ENCODE measurements at places on chromosomes 11 and 22.

GRCh38 chr11:64292460-64293254 is 1.6 kb downstream of the KCNK4 start:
- H3K36me3 ChIP-seq: no peaks in the 10 kb centered on the region
- DNase-seq: no peak
- H3K27me3 ChIP-seq: peaks cover 59% of the 10 kb centered on the region
- no peak overlapping the region for H3K27ac ChIP-seq
- no peaks in the 10 kb centered on the region for H3K4me1 ChIP-seq
- peak overlapping the region; percentile 36 for H3K4me3 ChIP-seq

GRCh38 chr11:86888164-86889000 is 66.8 kb downstream of the FZD4 start:
- no peak overlapping the region for H3K4me3 ChIP-seq
- H3K36me3 ChIP-seq: no peaks in the 10 kb centered on the region
- no peak for DNase-seq
- no peak overlapping the region for H3K27ac ChIP-seq
- no peaks in the 10 kb centered on the region for H3K27me3 ChIP-seq

GRCh38 chr11:22674470-22675439 is 8.3 kb downstream of the GAS2 start:
- H3K27ac ChIP-seq: no peak overlapping the region
- H3K4me1 ChIP-seq: no peaks in the 10 kb centered on the region
- DNase-seq: no peak
- peaks cover 9% of the 10 kb centered on the region for H3K27me3 ChIP-seq

DNA sequence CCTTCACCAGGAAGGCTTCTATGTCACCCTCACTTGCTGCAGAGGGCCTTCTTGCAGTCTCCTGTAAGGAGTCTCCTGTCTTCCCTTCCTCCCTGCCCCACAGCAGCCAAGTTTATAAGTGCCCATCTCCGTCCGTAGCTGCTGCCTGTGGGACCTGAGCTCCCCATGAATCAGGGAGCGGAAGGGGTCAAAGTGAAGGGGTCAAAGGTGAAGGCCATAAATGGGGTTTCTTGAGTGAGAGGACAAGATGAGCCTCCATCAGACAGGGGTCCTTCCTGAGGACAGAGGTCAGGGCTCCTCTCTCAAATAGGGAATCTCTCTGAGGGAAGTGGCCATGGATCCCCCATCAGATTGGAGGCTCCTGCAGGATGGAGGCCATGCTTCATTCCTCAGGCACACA is 44.4 kb downstream of the ARRB1 start:
- peaks cover 11% of the 10 kb centered on the region for H3K36me3 ChIP-seq
- peaks cover 64% of the 10 kb centered on the region for H3K4me1 ChIP-seq
- H3K27me3 ChIP-seq: no peaks in the 10 kb centered on the region
- H3K27ac ChIP-seq: peak overlapping the region; percentile 47
- no peak for DNase-seq

- no peak overlapping the region for H3K27ac ChIP-seq
- H3K36me3 ChIP-seq: no peaks in the 10 kb centered on the region
- DNase-seq: no peak
- no peaks in the 10 kb centered on the region for H3K4me1 ChIP-seq
Observed at GRCh38 chr11:103845331-103845730, 191.1 kb upstream of the DDI1 start.

- no peaks in the 10 kb centered on the region for H3K36me3 ChIP-seq
- no peak for DNase-seq
- no peak within 1 kb of the TSS for H3K4me3 ChIP-seq
- peaks cover 16% of the 10 kb centered on the region for H3K27me3 ChIP-seq
Observed at GRCh38 chr11:62242021-62242420, at the start of gene SCGB1D2. Gene SCGB1D2, plus strand, starts transcription at chr11:62242239. Its CDS starts 69 bp downstream, at chr11:62242308.

GRCh38 chr11:64788321-64789215 is 10.2 kb upstream of the SF1 start:
- H3K4me3 ChIP-seq: no peak overlapping the region
- H3K4me1 ChIP-seq: peaks cover 10% of the 10 kb centered on the region
- peaks cover 25% of the 10 kb centered on the region for H3K36me3 ChIP-seq
- no peaks in the 10 kb centered on the region for H3K27me3 ChIP-seq
- DNase-seq: peak; percentile 49
- no peak overlapping the region for H3K27ac ChIP-seq

DNA sequence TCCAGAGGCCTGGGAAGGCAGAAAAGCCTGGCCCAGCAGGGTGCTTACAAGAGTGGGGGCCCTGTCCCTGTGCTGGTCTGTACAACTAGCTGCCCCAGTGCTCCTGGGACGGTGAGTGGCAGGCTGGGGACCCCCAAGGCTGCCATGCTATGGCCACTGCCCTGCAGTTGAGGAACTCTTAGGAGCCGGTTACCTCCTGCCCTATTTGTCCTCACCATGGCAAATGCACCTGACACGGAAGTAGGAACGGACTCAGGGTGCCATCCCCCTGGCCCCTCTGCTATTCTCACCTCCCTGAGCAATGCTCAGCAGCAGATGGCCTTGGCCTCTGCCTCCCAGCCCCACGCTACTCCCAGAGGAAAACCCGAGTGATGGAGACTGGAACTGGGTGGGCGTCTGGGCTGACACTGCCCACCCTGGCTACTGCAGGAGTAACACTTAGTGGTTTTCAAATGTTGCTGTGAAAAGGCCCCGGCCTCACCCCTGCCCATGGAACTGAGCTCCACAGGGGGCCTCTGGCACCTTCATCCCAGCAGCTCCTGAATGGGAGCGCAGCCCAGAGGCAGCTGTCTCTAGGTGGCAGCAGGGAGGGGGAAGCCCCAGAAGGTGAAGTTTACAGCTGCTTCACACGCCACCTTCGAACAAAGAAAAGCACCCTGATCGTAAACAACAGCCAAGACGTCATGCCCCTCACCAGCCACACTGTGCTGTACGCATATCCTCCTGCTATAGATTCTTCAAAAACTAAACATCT is 105.3 kb downstream of the CTTN start:
- no peaks in the 10 kb centered on the region for H3K27me3 ChIP-seq
- no peak overlapping the region for H3K4me3 ChIP-seq
- no peaks in the 10 kb centered on the region for H3K4me1 ChIP-seq

GRCh38 chr11:70899616-70900015 is 352.8 kb downstream of the SHANK2 start:
- no peaks in the 10 kb centered on the region for H3K27me3 ChIP-seq
- H3K4me1 ChIP-seq: no peaks in the 10 kb centered on the region
- H3K4me3 ChIP-seq: no peak overlapping the region

- H3K36me3 ChIP-seq: peaks cover 7% of the 10 kb centered on the region
- H3K4me1 ChIP-seq: peaks cover 28% of the 10 kb centered on the region
- no peak overlapping the region for H3K4me3 ChIP-seq
- H3K27ac ChIP-seq: peak overlapping the region; percentile 76
Observed at GRCh38 chr11:36455658-36456111, 54.4 kb downstream of the TRAF6 start.

DNA sequence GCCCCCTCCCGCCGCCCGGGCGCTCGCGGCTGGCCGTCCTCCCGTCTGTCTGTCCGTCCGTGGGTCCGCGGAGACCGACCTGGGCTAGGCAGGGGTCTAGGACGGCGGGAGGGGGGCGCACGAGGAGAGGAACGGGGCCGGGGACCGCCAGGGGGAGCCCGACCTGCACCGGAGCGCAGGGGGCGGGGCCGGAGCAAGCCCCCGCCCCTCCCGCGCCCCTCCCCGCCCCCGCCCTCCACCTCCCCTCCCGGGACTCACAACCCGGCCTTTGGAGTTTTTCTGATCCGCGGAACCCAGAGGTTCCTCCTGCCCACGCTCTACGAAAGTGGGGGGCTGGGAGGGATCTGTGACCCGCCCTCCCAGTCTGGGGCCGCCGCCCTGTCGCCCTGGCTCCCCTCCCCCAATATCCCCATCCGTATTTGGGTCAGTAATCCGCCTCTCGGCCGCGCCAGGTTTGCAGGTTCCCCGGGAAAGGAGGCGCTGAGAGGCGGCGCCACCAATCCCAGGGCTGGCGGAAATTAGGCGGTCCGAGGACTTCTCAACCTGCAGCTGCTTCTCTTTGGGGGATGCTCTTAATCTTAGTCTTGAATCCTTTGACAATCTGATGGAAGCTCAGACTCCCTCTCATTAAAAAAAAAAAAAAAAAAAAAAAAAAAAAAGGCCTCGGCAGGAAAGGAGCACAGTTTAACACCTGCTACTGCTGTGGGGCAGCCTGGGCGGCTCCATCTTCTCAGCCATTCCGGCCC is 925 bp upstream of the KCNJ11 start:
- DNase-seq: peak; percentile 91
- H3K4me3 ChIP-seq: peak overlapping the region; percentile 48
- peak overlapping the region; percentile 37 for H3K27ac ChIP-seq

DNA sequence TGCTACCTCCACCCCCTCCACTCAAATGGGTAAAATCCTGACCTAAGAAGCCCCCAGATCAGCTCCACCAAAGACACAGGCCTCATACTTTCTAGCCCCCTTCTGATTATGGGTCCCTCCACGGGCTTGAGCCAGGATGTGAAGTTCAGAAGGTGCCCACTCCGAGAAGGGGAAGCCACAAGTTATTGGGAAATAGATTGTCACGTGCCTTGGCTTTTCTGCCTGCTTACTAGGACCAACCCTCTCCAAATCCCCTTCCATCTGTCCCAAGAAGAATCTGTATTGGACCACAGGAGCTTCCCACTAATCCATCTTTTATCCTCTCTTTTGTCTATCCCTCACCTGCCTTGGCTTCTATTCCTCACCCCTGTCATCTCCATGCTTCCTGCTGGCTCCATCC is 3.0 kb upstream of the NRGN start:
- peaks cover 12% of the 10 kb centered on the region for H3K4me1 ChIP-seq
- no peak overlapping the region for H3K4me3 ChIP-seq
- H3K27ac ChIP-seq: no peak overlapping the region
- peaks cover 6% of the 10 kb centered on the region for H3K27me3 ChIP-seq
- no peaks in the 10 kb centered on the region for H3K36me3 ChIP-seq
- no peak for DNase-seq

DNA sequence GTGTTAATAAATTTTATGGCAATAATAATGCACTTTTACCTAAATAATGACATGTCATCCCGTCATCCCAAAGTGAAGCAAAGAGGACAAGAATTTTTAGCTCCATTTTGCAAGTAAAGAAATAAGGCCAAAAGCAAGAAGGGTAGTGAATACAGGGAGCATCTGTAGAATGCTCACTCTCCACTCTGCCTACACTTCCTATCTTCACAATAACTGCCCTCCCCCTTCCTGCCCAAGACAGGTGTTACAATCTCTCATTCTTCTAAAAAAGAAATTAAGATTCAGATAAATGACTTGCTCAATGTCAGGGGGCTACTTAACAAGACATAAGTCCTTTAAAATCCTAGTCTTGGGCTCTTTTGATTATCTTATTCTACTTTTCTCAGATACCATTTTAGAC is 8.9 kb downstream of the RDX start:
- no peaks in the 10 kb centered on the region for H3K27me3 ChIP-seq
- H3K27ac ChIP-seq: no peak overlapping the region
- no peaks in the 10 kb centered on the region for H3K36me3 ChIP-seq
- no peak for DNase-seq
- peaks cover 23% of the 10 kb centered on the region for H3K4me1 ChIP-seq

DNA sequence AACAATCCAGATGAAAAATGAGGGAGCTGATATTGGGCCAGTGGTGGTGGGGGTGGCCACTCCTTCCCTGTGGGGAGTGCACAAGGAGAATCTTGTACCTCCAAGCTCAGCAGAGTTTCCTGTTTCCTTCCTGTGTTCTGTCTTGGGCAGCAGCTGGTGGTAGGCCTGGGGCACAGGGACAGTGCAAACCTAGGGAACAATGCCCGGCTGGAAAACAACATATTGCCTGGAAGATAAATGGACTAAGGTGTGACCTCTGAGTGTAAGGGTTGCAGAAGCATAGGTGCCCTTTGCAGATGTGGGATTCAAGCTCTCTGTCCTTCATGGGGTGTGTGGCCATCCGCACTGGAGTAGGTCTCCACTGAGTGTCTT is 5.8 kb upstream of the JAM3 start:
- H3K4me3 ChIP-seq: no peak overlapping the region
- peak overlapping the region; percentile 6 for H3K27ac ChIP-seq
- H3K4me1 ChIP-seq: no peaks in the 10 kb centered on the region
- peaks cover 5% of the 10 kb centered on the region for H3K27me3 ChIP-seq

DNA sequence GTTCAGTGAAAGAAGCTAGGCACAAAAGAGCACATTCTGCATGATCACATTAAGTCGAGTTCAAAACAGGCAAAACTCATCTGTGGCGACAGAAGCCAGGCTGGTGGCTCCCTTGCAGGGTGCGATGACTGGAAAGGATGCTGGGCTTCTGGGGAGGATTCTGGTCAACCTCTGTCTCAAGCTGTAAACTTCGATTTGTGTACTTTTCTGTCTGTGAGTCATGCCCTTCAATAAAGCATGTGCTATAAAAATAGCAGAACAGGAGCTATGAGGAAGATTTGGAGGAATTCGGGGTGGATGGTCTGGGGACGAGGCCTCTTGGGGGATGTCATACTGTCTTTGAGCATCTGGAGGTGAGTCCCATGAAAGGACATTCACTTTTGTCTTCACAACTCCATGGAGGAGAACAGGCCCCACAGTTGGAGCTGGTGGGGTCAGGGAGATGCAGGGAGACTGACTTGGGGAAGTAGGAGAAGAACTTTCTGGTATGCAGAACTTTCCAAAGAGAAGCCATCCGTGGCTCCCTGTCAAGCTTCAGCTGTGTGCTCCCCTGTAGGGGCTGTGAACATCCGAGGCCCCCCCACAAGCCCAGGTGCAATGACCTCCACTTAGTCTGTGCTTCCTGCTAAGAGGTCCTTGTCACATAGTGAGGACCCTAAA is 77.8 kb upstream of the LINC01488 start:
- H3K4me3 ChIP-seq: no peak overlapping the region
- no peak overlapping the region for H3K27ac ChIP-seq
- no peaks in the 10 kb centered on the region for H3K4me1 ChIP-seq
- no peak for DNase-seq
- H3K36me3 ChIP-seq: no peaks in the 10 kb centered on the region
- H3K27me3 ChIP-seq: no peaks in the 10 kb centered on the region

GRCh38 chr22:36405221-36405661 is 17.5 kb upstream of the MYH9 start:
- H3K27ac ChIP-seq: peak overlapping the region; percentile 63
- H3K4me3 ChIP-seq: no peak overlapping the region
- DNase-seq: no peak
- peaks cover 21% of the 10 kb centered on the region for H3K4me1 ChIP-seq
- H3K36me3 ChIP-seq: no peaks in the 10 kb centered on the region

DNA sequence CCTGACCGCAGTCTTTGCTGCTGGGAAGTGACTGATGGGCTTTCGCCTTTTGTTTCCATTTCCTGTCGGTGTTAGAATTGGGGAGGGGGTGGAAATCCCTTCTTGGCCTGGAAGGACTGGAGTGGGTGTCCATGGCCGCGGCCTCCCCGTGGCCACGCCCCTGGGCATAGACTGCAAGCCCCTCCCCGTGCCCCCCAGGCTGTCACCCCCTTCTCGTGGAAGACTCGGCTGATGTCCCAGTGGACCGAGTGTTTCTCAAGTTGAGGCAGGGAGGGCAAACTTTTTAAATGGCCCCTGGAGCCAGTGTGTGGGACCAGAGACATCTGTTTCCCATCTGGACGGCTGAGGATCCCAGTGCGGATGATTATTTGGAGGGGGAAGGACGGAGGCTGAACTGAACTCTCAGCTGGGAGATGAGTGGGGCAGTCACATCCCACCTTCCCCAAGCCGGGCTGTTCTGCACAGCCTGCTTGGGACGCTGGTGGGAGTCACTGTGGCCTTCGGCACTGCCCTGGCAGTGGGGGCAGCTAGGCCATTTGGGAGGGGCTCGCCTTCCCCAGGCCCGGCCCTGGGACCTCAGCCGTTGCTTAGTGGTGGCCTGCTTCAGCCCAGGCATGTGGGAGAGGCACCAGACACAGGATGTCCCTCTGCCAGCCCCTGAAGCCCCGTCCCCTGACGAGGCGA is 1.6 kb downstream of the CD81 start:
- H3K27ac ChIP-seq: peak overlapping the region; percentile 99
- peaks cover 47% of the 10 kb centered on the region for H3K4me1 ChIP-seq
- no peaks in the 10 kb centered on the region for H3K27me3 ChIP-seq
- no peaks in the 10 kb centered on the region for H3K36me3 ChIP-seq
